ENCODE measurements at places on chromosomes 1 and 21.

DNA sequence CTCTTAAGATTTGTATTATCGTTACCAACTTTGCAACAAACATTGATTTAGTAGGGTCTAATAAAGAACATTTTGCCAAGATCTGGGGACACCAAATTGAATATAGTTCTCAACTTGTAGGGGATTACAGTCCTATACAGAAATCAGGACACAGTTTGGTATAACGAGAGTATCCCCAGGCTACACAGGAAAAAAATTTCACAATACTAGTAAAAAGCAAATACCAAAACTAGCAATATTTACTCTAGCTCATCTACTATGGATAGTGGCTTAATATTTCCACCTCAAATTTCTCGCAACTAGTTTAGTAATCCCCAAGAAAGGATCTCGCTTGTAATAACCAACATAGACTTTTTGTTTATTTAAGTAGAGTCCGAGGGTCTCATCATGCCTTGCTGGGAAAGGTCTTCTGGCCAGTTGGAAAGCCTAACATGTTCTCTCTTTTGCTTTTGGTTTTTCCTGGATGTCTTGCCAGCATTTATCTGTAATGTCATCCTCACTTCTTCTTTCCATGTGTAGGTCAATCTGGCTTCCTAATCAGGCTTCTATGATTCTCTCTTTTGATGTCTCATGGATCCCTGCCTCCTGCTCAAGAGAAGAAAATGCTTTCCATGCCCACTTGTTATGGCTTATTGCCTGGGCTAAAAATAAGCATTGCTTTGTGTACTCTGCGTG is 104.7 kb upstream of the KCNK2 start:
- DNase-seq, result no peak

GRCh38 chr1:169650551-169650950 is 20.6 kb upstream of the SELP start:
- DNase-seq, result no peak

GRCh38 chr1:239944666-239945065 is 147.0 kb upstream of the FMN2 start:
- DNase-seq, result no peak

DNA sequence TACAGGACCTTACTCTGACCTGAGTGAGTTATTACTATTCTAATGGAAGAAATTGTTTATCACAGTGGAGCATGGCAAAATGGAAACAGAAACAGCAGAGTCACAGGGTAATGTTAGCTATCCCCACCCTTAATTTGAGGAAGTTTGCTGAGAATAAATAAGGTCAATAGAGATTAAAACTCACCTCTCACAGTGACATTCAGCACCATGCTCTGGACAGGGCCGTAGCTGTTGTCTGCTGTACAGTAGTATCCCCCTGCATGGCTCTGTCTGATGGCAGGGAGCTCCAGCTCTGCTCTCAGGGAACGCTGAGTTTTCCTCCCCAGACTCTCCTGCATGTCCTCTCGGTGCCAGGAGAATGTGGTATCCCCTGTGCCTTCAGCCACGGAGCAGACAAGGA is 11.9 kb downstream of the FCRL4 start:
- DNase-seq, result no peak

GRCh38 chr1:978069-978834 is 3.6 kb downstream of the PERM1 start:
- no peak for DNase-seq

DNA sequence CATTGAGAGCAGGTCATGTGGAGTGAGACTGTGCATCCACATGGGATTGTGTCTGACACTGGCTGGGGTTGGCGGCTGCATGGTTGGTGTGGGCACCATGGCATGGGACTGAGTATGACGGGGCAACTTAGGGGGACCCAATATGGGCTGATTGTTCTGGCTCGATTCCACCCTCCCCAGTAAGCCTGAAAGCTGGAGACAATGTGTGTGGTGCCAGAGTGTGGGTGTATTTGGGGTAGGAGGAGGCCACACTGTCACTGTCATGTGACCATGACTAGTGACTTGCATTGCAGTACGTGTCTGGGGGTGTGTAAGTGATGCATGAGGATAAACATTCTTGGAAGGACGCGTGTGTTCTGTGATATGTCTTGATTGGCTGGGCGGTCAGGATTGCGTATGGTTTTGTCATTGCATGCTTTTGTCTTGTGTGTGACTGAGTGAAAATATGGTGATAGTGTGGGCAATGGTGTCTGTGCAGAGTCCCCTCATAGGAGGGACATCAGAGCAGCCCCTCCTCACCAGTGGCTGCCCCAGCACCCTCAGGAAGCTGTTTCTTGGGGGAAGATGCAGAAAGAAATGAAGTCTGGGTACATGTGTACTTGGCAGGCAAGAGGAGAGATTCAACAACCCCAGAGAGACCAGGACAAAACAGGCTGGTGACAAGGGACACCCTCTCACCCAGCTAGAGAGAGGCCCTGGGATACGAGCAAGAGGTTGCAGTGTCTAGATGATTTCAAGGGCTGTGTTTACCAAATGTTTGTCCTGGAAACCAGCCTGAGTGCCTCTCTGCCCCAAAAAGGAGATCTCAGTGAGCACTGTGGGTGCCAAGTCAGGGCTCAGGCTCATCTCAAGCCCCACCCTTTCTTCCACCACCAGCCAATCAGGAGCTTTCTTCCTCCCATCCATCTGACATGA is 36.3 kb downstream of the SDC3 start:
- no peak for DNase-seq

GRCh38 chr1:217989510-217989909 is 295.6 kb upstream of the RRP15 start:
- no peak for DNase-seq

DNA sequence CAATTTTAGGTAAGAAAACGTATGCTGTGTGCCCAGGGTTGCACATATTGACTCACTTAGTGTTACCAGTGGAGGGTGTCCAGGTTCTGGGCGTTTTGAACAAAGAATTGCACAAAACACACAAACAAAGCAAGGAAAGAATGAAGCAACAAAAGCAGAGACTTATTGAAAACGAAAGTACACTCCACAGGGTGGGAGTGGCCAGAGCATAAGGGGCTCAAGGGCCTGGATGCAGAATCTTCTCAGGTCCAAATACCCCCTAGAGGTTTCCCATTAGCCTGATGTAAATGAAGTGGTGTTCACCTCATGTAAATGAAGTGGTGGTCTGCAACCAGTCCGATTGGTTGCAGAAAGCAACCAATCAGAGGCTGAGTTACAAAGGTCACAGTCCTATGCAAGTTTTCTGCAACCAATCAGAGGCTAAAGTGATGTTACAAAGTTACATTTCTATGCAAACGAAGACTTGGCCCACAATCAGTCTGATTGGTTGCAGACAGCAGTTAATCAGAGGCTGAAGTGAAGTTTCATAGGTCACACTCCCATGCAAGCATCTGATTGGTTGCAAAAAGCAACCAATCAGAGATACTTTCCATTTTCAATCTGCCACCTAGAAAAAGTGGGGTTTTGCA is 228.3 kb downstream of the ST6GALNAC3 start:
- no peak for DNase-seq

DNA sequence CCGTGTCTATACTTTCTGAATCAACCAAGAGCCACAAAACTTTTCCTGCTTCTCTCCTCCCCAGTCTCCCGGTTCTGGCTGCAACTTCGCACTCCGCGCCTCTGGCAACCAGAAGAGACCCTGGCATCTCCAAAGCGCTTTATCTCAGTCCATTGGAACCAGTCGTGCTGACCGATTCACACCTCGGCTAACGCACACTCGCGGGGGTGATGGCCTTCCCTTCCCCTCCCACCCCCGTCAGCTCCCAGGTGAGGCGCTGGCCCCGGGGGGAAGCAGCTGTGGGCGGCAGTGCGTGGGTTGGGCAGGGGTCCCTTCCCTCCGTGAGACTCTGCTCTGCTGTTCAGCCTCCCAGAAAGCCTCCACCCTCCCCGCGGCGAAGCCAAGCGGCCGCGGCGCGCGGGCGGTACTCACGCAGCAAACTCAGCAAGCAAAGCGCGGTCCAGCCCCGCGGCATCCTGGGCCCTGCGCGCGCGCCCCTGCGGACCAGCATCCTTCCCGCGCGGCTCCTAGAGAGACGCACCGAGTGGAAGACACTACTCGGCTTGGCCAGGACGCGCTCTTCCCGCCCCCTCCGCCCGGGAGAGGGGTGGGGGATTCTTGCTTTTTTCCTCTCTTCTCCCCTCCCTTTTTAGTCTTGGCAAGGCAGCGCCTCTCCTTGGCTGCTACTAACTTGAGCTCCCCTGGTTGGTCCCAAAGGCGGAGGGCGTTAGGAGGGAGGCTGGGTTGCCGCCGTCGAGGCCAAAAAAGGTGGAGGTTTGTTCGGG is at the start of gene CD34:
CD34 (minus strand) TSS at position 535 of the 764 bp plus-strand sequence; CDS start at position 490, 45 bp downstream.
- DNase-seq, result no peak

GRCh38 chr1:13790290-13791030 is 90.5 kb downstream of the PRDM2 start:
- DNase-seq, result no peak

DNA sequence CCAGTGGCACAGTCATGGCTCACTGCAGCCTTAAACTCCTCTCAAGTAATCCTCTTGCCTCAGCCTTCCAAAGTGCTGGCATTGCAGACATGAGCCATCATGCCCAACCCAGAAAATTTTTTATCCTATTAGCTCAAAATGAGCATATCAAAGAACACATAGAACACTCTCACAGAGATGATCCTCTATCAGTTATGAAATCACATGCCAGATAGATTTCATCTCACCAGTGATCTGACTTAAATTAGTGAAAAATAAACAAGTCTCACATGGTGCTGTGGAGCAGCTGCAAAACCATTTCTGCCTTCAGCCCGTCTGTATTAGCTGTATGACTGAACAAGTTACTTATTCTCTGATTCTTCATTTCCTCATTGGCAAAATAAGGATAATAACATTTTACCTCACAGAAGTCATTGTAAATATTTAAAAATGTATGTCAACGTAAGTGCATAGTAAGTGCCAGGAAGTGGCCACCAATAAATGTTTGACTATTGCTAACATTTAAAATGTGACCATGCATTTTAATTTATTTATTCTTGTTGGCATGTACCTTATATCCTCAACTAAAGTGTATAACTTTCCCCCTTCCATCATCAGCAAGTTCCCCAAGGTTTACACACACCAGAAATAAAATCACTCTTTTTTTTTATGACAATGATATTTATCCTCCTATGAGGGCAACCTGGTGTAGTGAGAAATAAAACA is 29.0 kb upstream of the SLC19A2 start:
- no peak for DNase-seq

DNA sequence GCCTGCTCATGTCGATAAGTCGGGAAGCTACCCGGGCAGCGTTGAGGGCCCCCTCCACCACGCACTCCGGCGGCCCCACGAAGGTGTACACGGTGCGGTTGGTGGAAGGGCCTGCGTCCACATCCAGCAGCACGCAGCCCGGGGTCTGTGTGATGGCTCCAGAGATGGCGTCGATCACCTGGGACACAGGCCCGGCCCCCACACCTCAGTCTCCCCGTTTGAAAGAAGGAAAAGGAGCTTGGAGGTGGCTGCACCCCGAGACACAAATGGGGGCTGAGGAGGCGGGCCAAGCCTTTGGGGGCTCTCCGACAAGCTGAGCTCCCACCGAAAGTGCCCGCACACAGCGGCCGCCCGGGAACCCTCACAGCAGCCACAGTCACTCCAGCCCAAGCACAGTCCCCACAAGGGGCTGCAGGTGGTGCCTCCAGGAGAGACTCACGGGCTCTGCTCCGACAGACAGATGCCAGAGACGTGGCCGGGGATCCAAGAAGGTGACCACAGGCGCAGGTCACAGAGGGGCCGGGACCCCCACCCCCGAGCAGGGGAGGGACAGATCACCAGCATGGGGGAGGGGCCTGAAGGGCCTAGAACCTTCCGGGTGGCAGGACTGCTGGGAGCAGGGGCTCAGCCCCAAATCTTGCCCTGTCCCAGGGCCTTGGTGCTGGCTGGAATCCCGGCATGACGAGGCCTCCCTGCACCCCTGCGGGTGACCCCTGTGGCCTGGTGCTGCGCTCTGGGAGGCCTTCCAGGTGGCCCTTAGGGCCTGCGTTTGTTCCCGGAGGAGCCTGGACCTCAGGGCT is 1.0 kb downstream of the FTCD start:
- no peak for DNase-seq

- DNase-seq, result no peak
Measured at GRCh38 chr1:160862203-160863060, at the start of gene CD244. Gene CD244, minus strand, starts transcription at chr1:160862887. Its CDS starts 210 bp downstream, at chr1:160862677.

DNA sequence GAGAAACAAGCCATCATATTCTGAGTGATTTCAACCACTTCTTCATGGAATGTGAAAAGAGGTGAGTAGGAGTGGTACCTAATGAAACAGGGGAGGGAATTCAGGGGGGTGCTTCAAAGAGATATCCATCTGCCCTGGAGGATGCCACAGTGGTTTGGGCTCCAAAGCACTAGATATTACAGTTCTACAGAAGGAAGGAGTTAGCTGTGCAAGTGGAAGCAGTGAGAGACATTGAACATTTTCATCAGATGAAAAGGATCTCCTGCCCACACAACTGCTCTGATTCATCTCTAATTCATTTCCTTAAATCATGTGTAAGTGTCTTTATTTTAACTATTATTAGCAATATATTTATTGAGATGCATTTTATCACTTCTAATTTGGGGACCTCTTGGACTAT is 2.8 kb upstream of the RGS5 start:
- no peak for DNase-seq

Data from stimulated activated CD4-positive, alpha-beta T cell treated with anti-CD3 and anti-CD28 coated beads, Interleukin-1b, Interleukin-23, amount 100 ng/mL, for 1 hour (primary cell).